ENCODE measurements at places on chromosomes 16 and 17. TPM values are rescaled to one million over a fixed set of nuclear protein-coding genes. Genes with fewer than 3 reads are reported as not detected.

Gene KRT23
- not detected for total RNA-seq

Gene SLC5A11
- total RNA-seq = 0.11 TPM

Gene MT1F
- total RNA-seq = 2.3 TPM

Gene WNK4
- total RNA-seq = 0.74 TPM

Gene JUP
- total RNA-seq = 1.1 TPM

Gene AOC2
- 2.9 TPM for total RNA-seq

Gene CACNG3
- total RNA-seq = not detected

Gene ARL5C
- total RNA-seq = not detected

Gene EFNB3
- total RNA-seq = not detected

Gene TMEM170A
- total RNA-seq = 37.8 TPM

Gene SP6
- total RNA-seq = 0.17 TPM

Gene DHX58
- 35.6 TPM for total RNA-seq

Gene MT1E
- total RNA-seq = 2.5 TPM

Gene SLC16A11
- total RNA-seq = 1.1 TPM

Gene ODAD4
- total RNA-seq = 2.7 TPM

- no peaks in the 10 kb centered on the region for H3K27me3 ChIP-seq
- peaks cover 60% of the 10 kb centered on the region for H3K36me3 ChIP-seq
- H3K4me3 ChIP-seq = no peak overlapping the region
- peak overlapping the region; percentile 40 for H3K27ac ChIP-seq
- peaks cover 29% of the 10 kb centered on the region for H3K4me1 ChIP-seq
- no peak for DNase-seq
Measured at GRCh38 chr17:1095090-1095852, 84.5 kb downstream of the ABR start.

- peak; percentile 21 for DNase-seq
- H3K27me3 ChIP-seq = no peaks in the 10 kb centered on the region
- peaks cover 2% of the 10 kb centered on the region for H3K4me1 ChIP-seq
- no peak overlapping the region for H3K4me3 ChIP-seq
- H3K36me3 ChIP-seq = no peaks in the 10 kb centered on the region
Measured at GRCh38 chr17:27245230-27245696, 48.7 kb upstream of the WSB1 start.

GRCh38 chr17:75650874-75651273 is 16.1 kb downstream of the RECQL5 start:
- no peak overlapping the region for H3K27ac ChIP-seq
- no peak overlapping the region for H3K4me3 ChIP-seq
- H3K27me3 ChIP-seq = no peaks in the 10 kb centered on the region
- peaks cover 10% of the 10 kb centered on the region for H3K4me1 ChIP-seq

GRCh38 chr17:78876094-78876597 is 26.9 kb downstream of the CEP295NL start:
- peaks cover 17% of the 10 kb centered on the region for H3K4me1 ChIP-seq
- no peak for DNase-seq
- H3K36me3 ChIP-seq = no peaks in the 10 kb centered on the region
- H3K27me3 ChIP-seq = no peaks in the 10 kb centered on the region

GRCh38 chr16:30040221-30040620 is 9.2 kb upstream of the TLCD3B start:
- no peak overlapping the region for H3K4me3 ChIP-seq
- H3K36me3 ChIP-seq = no peaks in the 10 kb centered on the region
- DNase-seq = no peak
- H3K27me3 ChIP-seq = no peaks in the 10 kb centered on the region

GRCh38 chr17:32819035-32819434 is 57.9 kb downstream of the MYO1D start:
- DNase-seq = no peak
- H3K27me3 ChIP-seq = peaks cover 8% of the 10 kb centered on the region
- H3K4me1 ChIP-seq = no peaks in the 10 kb centered on the region
- H3K4me3 ChIP-seq = no peak overlapping the region

DNA sequence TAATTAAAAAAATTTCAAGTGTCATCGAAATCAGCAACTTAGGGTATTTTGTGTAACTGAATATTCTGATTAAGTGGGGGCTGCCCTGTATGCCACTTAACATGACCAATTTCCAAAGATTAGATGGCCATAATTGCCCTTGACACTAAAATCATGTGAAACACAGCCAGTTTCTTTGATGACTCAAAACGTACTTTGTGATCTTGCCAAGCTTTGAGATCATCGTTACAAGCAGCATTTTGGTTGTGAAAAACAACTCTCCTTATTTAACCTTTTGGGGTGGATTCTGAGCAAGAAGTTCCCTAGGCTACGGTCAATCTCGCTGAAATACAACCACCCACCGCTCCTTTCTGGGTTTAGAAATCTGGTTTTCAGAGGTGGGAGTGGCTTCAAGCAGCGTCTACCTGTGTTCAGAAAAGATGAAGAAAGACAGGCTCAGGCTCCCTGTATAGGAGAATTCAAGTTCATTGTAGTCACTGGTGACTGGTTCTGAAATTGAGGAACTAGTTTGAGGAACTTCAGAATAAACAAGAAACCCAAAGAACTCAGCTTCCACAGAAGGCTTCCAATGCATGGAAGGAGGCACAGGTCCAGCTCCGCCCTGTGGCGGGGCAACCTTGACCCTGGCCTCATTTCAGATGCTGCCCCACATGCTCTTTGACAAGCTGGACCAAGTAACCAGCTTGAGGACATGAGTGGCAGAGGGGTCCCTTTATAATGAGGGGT is 9.4 kb downstream of the MAP3K14 start:
- DNase-seq = peak; percentile 47
- H3K27ac ChIP-seq = peak overlapping the region; percentile 26
- H3K4me1 ChIP-seq = peaks cover 85% of the 10 kb centered on the region
- no peaks in the 10 kb centered on the region for H3K27me3 ChIP-seq
- H3K36me3 ChIP-seq = peaks cover 35% of the 10 kb centered on the region

- H3K4me1 ChIP-seq = no peaks in the 10 kb centered on the region
- no peak overlapping the region for H3K4me3 ChIP-seq
- H3K27ac ChIP-seq = no peak overlapping the region
- H3K27me3 ChIP-seq = no peaks in the 10 kb centered on the region
Measured at GRCh38 chr16:82833378-82833993, 206.7 kb downstream of the CDH13 start.

- peaks cover 62% of the 10 kb centered on the region for H3K4me1 ChIP-seq
- H3K4me3 ChIP-seq = peak overlapping the region; percentile 40
- H3K36me3 ChIP-seq = peaks cover 7% of the 10 kb centered on the region
Measured at GRCh38 chr16:354971-355461, 2.5 kb upstream of the AXIN1 start.

GRCh38 chr17:73949903-73950592 is 253.4 kb upstream of the RPL38 start:
- peaks cover 17% of the 10 kb centered on the region for H3K27me3 ChIP-seq
- H3K27ac ChIP-seq = no peak overlapping the region
- no peaks in the 10 kb centered on the region for H3K36me3 ChIP-seq
- H3K4me3 ChIP-seq = no peak overlapping the region
- peaks cover 13% of the 10 kb centered on the region for H3K4me1 ChIP-seq
- no peak for DNase-seq

DNA sequence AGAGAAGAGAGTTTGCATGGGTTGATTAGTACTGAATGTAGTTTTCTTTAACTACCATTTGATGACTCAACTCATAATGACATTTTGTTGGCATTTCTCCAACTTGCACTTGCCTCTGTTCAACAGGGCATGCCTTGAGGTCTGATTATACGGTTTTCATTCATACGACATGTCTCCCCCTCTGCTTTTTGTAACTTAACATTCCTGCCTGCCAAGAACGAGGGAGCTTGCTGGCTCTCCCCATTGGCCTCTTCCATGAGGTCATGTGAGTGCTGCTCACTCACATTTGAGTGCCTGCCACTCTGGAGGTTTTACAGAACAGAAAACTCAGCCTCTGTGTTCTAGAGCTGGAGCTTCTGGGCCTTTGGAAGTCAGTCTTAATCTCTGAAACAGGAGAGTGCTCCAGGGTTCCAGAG is 19.7 kb downstream of the MAP2K6 start:
- no peak for DNase-seq
- no peak overlapping the region for H3K27ac ChIP-seq

GRCh38 chr16:6498858-6499257 is 833.8 kb upstream of the RBFOX1 start:
- H3K4me3 ChIP-seq = no peak overlapping the region
- H3K4me1 ChIP-seq = no peaks in the 10 kb centered on the region
- no peaks in the 10 kb centered on the region for H3K27me3 ChIP-seq
- no peaks in the 10 kb centered on the region for H3K36me3 ChIP-seq

DNA sequence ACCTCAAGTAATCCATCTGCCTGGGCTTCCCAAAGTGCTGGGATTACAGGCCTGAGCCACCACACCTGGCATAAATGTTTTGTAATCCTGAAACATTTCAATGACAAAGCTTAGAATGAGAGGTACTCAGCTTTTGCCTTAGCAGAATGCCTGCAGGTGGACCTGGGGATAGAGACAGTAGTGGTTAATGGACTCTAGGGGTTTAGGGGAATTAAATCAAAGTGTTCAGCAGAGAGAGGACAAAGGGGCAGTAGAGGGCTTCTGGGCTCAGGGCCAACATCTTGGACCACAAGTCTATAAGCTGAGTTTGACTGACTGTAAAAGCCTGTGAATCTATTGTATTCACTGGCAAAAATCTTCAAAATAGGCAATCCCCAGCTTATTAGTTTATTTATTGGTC is 36.0 kb upstream of the MED13 start:
- H3K27me3 ChIP-seq = peaks cover 2% of the 10 kb centered on the region
- no peaks in the 10 kb centered on the region for H3K36me3 ChIP-seq
- no peak for DNase-seq
- H3K4me3 ChIP-seq = no peak overlapping the region
- no peak overlapping the region for H3K27ac ChIP-seq
- no peaks in the 10 kb centered on the region for H3K4me1 ChIP-seq

- no peaks in the 10 kb centered on the region for H3K4me1 ChIP-seq
- H3K4me3 ChIP-seq = no peak overlapping the region
- no peaks in the 10 kb centered on the region for H3K27me3 ChIP-seq
Measured at GRCh38 chr16:25372716-25373115, 115.1 kb upstream of the ZKSCAN2 start.

GRCh38 chr17:69870091-69870530 is 204.9 kb upstream of the KCNJ16 start:
- H3K4me1 ChIP-seq = no peaks in the 10 kb centered on the region
- no peak for DNase-seq
- H3K27me3 ChIP-seq = no peaks in the 10 kb centered on the region
- H3K27ac ChIP-seq = no peak overlapping the region
- H3K36me3 ChIP-seq = no peaks in the 10 kb centered on the region

DNA sequence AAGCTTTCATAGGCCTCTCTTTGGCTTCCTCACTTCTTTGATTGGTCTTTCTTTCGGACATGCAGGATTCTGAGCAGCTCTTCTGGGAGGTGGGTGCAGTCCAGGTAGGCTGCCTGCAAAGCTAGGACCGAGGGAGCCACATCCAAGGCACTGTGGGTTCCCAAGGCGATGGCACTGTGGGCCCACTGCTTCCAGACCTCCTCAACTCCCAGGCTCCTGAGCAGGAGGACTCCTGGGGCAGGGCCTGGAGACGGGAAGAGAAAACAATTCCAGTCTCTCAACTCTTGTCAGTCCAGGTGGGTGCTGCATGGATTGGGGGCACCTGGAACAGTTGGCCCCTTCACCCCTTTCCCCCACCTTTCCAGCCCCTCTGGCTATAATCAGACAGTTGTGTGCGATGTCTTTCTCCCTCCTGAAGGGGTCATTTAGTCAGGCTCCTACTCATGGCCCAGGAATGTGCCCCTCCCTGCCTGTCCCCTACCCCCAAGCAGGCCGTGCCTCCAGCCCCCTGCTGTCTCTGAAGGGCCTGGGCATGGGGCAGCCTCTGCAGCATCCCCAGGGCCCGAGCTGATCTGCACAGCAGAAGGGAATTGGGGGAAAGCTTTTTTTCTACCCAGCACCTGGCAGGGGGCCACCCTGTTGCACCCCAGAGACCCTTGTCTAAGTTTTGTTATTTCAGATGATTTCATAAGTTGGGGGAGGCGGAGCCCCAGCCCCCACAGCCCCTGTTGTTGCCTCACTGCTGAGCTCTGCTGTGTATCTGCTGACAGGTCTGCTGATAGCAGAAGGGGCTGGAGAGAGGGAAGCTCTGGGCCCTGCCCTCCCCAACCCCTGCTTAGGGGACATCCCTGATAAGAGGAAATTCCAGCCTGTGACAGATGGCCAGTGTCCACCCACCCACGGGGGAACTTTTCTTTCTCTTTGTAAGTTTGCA is 330.3 kb downstream of the SEC14L1 start:
- H3K27me3 ChIP-seq = no peaks in the 10 kb centered on the region
- peaks cover 81% of the 10 kb centered on the region for H3K36me3 ChIP-seq
- H3K4me1 ChIP-seq = peaks cover 99% of the 10 kb centered on the region
- peak overlapping the region; percentile 62 for H3K27ac ChIP-seq
- no peak for DNase-seq

GRCh38 chr17:62887437-62887836 is 78.6 kb upstream of the TANC2 start:
- H3K36me3 ChIP-seq = no peaks in the 10 kb centered on the region
- H3K27me3 ChIP-seq = no peaks in the 10 kb centered on the region
- DNase-seq = no peak
- H3K4me3 ChIP-seq = no peak overlapping the region
- no peaks in the 10 kb centered on the region for H3K4me1 ChIP-seq
- H3K27ac ChIP-seq = no peak overlapping the region

DNA sequence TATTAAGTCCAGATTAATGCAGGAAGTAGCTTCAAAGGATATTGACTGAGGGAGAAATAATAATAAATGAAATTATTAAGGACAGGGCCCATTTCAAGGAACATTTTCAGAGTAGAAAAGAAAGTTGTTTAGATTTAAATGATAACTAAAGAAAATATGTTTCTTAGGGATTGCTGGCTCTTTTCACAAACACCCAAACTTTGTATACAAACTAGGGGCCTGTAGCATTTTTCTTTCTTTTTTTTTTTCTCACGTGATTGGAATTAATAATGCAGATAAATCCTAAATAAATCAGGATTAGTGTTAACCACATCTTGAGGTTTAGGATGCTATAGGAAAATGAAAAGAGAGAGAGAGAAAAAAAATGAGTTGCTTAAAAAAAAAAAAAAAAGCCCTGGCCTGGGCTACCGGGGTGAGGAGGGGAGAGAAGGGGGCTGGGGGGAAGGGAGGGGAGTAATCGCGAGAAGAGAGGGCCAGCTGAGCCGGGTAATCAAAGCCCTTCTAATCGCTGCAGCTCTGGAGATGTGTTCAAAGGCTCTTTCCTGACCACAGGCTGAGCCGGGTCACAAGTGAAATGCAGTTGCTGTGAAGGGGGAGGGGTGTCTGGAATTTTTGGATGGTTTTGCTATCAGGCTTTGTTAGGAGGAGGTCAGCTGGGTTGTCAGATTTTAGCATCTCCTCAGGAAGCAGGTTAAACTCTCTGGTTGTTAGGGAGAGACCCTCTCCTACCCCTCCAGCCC is 104.6 kb upstream of the ZFHX3 start:
- no peaks in the 10 kb centered on the region for H3K4me1 ChIP-seq
- H3K4me3 ChIP-seq = no peak overlapping the region
- H3K36me3 ChIP-seq = no peaks in the 10 kb centered on the region

GRCh38 chr16:57196753-57197152 is 10.6 kb downstream of the RSPRY1 start:
- no peak overlapping the region for H3K27ac ChIP-seq
- H3K27me3 ChIP-seq = no peaks in the 10 kb centered on the region
- no peaks in the 10 kb centered on the region for H3K4me1 ChIP-seq
- peaks cover 3% of the 10 kb centered on the region for H3K36me3 ChIP-seq
- H3K4me3 ChIP-seq = no peak overlapping the region
